GM03348 (cell line): ENCODE measurements at places on chromosomes 5 and 9.

DNA sequence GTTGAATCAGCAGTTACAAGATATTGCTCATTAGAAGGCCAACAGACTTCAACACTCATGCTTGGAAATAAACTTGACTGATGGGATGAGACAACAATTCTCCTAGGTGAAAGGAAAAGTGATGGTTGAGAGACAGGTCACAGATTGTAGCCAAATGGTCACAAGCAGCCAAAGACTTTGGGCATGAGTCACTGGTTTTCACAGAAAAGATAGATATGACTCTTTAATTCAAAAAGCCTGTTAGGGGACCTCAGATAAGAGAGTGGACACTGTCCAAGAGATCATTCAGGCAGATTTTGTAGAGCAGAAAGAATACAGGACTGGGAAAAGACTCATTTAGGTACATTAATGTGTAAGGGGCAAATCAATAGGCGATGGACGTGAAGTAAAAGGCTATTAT is 982.5 kb downstream of the MAT2B start:
- no peak for DNase-seq

DNA sequence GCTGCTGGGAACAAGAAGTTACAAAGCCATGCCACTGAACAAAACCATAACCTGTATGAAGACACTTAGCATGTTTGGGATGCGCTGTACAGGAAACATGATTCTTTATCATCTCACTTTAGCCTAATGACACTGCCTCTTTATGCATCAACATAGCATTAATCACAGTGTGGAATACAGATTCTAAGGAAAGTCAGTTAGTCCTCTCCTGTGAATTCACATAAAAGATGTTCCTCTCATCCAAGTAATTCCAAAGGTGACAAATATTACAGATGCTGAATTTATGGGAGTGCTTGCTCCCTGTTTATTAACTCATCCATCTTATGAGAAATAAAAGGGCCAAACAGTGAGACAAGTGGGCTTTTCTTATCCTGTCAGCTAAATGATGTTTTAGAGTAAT is 1677.7 kb downstream of the EFNA5 start:
- DNase-seq = no peak

DNA sequence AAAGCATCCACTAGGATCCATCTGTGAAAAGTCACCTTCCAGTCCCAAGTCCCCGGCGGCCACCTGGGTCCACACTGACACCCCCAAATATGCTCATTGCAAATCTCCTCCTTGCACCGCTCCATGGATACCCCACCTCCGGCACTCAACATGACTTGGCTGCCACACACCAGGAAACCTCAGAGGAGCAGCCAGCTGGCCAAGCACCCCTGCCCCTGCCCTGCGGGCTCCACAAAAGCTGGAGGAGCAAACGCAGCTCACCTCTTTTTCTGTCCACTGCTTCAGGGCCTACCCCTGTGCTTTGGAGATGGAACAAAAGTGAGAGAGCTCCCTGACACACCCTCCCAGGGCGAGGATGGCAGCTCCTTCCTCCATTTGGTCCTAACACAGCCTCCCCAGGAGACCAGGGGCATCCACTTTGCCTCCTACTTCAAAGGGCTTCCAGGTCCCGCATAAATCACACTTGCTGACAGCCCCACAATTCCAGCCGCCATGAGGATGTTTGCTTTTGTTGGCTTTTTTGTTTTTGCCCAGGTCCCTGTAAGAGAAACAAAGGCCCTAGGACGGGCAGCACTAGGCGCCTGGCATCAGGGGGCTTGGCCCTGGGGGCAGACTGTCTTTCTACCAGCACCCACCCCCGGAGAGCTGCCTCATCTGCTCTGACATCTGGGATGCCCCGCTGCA is 14.8 kb downstream of the ROR2 start:
- no peak for DNase-seq

DNA sequence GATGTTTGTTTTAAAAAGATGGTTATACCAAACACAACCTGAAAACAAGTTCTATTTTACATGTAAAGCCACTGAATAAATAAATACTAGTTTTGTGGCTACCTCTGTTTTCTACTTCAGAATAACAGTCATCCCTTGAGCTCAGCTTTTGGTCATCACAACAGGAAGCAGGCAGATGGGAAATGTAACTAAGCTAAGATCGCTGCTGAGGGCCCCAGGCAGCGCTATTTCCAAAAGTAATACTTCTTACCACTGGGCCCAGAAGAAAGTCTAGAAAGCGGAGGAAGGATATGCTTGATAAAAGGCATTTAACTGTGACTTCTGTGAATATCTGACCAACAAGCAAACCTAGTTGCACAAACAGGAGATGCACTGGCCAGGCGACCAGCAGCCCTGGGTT is 61.4 kb downstream of the SERINC5 start:
- no peak for DNase-seq
